Fibroblast of lung (primary cell): ENCODE measurements at places on chromosomes 1 and 21.

DNA sequence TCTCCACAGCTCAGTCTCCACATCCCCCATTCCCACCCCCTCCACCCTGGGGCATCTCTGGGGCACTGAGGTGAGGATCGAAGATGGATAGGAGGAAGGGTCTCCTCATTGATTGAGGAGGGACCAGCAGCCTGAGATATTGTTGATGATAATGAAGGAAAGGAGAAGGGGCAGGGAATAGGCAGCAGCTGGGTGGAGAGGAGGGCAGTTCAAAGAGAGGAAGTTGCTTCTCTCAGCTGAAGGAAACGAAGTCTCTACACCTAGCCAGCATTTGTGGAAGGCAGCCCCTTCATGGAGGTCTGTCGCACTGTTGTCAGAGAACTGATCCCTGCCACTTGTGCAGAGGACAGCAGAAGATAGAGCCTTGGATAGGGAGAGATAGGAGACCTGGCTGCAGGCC is 5.7 kb downstream of the KNCN start:
- DNase-seq, result no peak

- no peak for DNase-seq
Observed at GRCh38 chr1:214186103-214186824, 94.7 kb upstream of the SMYD2 start.

- peak; percentile 59 for DNase-seq
Observed at GRCh38 chr1:53519421-53519820, 60.2 kb downstream of the DMRTB1 start.

- DNase-seq, result no peak
Observed at GRCh38 chr1:232162001-232162400, 467.9 kb downstream of the SIPA1L2 start.

- DNase-seq, result no peak
Observed at GRCh38 chr1:4128616-4129015, 228.5 kb upstream of the C1orf174 start.

DNA sequence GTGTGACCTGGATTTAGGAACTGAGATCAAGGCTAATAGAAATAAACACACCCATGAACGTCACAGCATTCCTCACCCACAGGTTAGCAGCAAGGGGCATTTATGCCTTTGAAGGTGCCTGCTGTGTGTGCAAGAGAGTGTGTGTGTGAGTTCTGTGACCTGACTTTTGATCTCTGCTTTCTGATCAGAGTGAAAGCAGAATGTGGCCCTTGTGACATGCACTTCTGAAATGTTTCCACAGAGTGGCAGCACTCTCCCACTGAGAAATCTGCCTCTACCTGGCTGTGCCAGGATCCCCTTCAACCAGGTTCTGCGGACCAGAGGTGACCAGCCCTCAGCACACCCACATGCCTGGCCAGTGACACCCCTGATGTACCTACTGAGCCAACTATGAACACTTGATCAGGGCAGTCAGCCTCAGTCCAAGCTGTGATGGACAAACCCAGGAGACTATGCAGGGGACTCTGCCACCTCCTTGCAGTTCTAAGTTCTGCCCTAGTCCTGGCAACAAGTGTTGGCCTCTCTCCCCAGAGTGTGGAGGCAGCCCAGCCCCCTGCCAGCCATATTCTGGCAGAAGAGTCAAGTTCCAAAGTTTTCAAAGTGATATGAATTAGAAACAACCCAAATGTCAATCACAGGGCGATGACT is 41.0 kb downstream of the RXRG start:
- no peak for DNase-seq

- DNase-seq, result no peak
Observed at GRCh38 chr1:45531873-45532272, 10.2 kb upstream of the PRDX1 start.

DNA sequence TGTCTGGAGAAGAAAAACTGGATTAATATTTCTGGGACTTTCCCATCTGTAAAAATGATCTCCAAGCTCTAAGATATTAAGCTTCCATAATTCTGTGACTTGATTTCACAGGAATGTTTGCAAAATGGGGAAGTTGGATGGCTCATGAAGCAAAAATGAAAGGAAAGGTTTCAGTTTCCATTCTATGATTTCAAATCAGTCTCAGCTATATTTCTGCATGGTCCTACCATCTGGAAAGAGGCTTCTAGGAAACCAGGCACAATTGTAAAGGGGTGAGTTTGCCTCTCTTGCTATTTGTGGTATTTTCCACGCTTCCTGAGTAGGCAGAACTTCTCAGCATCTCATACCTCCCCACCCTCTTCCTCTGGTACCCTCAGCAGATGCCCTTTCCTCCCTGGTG is 22.4 kb upstream of the ACTN2 start:
- DNase-seq, result no peak

DNA sequence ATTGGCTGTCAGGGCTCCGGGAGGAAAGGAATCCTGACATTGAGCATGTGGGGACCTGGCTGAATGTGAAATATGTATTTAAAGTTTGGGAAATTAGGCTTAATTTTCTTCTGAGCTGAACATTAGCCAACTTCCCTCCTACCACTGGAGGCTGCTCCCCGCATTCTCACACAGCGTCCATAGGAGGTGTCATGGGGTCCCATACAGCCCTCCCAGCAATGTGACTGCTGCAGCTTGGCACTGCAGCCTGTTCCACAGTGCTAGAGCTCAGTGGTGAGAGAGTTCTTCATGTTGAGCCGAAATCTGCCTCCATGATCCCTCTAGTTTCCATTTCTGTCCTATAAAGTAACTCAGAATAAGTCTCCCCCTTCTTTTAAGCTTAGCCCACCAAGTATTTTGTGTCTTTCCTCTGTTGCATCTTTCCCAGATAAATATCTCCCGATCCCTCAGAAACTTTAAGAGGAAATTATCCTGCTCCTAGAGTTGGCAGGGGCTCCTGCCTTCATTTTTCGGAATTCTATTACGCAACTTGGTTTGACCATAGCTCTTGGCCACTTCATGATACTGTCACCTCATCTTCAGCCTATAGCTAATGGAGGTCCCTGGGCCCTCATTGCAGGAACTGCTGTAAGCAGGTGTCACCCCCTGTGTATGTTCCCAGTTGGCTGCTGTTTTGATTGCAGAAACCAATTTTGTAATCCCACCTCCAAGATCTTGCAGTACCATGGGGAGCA is 2.0 kb downstream of the FCRL6 start:
- no peak for DNase-seq

- DNase-seq, result peak; percentile 50
Observed at GRCh38 chr1:48572646-48573258, 100.7 kb upstream of the SPATA6 start.

DNA sequence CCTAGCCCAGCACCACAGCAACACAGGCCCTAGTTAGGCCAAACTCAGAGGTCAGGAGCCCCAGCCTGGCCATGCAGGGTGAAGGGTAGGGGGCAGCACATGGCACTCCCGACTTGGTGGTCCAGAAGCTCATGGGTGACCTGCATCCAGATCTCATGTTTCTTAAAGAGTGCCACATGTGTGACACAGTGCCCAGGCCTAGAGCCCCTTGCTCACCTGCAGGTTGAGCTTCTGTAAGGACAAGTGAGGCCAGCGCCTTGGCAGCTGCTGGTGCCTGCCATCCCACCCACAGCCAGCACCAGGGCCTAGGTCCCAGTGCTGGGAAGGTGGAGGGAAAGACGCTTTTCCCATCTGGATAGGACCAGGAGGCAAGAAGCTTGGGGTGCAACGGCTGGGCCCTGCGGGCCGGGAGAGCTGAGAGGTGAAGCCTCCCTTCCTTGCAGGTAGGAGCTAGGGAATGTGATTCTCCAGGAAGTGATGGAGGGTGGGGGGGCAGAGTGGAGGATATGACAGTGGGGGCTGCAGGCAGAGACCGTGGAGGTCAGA is 6.5 kb downstream of the SHISA4 start:
- no peak for DNase-seq

- no peak for DNase-seq
Observed at GRCh38 chr1:215748431-215748830, 181.3 kb downstream of the KCTD3 start.
